ENCODE measurements at places on chromosomes 3 and 15.

DNA sequence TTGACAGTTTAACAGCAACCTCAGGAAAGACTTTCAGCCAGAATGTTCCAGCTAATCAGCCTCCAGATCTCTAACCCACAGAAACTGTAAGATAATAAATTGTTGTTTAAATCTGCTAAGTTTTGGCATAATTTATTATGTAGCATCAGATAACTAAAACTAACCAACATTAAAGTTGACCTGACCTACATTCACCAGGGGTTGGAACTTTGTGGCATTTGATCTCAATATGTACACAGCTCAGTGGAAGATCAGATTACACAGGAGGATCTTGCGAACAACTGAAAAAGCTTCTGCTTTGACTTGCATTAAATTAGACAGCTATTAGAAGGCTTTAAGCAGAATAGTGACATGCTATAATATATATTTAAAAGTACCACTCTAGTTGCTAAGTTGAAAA is 91.4 kb upstream of the POU1F1 start:
- no peak for DNase-seq

DNA sequence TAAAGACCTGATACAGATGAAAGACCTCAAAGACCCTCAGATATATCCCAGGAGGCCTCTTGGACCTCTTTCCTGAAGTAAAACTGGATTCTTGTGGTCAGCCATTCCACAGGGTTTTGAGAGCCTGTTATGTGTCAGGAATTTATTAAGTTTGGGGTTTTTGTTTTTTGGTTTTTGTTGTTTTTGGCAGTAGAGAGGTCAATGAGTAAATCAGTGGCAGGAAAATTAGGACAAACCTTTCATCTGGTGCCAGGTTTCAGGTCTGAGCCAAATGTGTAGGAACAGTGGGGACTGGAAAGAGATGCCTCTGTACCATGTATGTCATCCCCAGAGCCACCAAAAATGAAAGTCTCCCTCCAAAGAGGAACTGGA is 520.4 kb upstream of the MDFIC2 start:
- DNase-seq = no peak

- no peak for DNase-seq
These were observed 229.9 kb upstream of the SUCLG2 start for GRCh38 chr3:67884345-67884744.

- no peak for DNase-seq
These were observed 10.4 kb upstream of the RTP1 start for GRCh38 chr3:187186801-187187421.

DNA sequence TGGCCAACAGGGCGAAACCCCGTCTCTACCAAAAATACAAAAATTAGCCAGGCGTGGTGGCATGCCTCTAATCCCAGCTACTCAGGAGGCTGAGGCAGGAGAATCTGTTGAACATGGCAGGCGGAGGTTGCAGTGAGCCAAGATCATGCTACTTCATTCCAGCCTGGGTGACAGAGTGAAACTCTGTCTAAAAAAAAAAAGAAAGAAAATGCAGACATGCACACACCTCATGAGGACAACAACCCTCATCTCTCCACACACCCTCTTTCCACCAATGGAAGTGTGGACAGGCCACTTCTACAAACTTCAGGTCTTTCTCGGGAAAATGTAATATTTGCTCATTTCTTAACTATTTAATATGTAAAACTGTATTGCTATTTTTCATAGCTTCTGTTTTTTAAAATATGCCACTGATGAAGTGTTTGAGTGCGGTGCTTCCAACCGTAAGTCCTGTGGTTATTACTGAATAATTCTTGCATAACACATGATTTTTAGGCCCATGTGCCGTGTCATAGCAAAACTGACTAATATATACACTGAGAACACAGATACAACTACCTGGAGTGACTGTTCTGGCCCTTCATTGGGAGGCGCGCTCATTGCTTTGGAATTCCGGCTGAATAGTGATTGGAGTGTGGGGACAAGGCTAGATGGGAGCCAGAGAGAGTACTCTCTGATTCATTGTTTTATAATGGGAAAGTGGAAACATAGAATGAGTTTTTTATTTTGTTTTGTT is 23.1 kb downstream of the LRRC31 start:
- DNase-seq = no peak

GRCh38 chr15:85589851-85590250 is 204.9 kb downstream of the KLHL25 start:
- no peak for DNase-seq

DNA sequence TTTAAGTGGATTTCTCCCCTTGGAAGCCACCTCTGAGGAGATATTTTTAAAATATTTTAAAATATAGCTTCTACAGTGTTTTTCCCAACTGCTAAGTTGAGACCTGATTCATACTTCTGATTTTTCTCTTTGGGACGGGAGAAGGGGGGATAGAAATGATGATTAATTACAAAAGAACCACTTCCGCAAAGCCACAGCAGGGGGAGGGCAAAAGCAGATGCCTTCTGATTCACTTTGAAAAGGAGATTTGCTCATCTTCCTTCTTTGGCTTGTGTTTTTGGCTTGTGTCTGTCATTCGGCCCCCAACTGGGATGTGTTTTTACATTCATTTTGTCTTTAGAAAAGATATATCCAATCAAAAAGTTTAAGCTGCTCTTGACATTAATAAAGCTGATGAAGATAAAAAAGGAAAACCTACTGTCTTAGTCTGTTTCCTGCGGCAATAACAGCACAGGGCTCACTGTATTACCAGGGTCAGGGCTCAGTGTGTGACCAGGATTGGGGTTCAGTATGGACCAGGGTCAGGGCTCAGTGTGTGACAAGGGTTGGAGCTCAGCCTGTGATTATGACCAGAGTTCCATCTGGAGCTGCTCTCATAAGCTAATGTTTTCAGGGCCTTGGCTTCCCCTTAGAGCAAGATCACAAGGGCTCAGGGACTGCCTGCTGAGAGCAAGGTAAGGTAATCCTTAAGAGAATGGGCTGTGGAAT is 223.2 kb downstream of the MTHFS start:
- no peak for DNase-seq

GRCh38 chr3:194130807-194131589 is 5.0 kb upstream of the HES1 start:
- no peak for DNase-seq

DNA sequence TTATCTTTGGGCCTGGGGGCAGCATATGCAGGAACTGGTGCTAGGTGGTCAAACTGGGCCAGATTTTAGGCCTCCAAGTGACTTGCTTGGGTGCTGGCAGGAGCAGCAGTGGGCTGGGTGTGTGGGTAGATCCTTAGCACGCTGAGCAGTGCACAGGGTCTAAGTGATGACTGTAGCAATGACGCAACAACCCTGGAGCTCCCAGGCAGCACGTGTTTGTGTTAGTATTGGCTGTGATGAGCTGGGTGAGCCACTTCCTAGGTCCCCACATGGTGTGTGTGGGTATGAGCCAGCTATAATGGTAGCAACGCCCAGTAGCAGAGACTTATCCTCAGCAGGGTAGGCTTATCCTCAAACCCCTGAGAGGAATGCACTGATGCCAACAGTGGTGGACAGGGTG is 570.6 kb upstream of the ROBO1 start:
- no peak for DNase-seq

DNA sequence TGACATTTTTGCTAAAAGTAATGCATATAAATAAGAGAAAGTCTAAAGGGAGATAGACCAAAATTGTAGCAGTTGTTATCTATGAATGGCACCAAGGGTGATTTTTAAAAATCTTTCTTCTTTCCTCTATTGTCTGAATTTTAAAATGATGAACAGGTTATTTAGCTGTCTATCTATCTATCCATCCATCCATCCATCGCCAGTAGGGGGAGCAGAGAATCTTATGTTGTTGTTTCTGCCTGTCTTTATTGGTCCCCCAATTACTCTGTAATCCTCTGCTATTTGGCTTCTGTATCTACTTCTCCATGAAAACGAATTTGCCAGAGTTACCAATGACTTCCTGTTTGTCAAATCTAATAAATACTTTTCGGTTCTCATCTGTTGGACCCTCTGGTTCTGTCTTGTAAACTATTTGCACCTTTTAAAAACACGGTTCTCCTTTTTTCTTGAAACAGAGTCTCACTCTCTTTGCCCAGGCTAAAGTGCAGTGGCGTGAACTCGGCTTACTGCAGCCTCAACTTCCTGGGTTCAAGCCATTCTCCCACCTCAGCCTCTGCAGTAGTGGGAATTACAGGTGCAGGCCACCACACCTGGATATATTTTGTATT is 86.0 kb downstream of the ECT2 start:
- no peak for DNase-seq

DNA sequence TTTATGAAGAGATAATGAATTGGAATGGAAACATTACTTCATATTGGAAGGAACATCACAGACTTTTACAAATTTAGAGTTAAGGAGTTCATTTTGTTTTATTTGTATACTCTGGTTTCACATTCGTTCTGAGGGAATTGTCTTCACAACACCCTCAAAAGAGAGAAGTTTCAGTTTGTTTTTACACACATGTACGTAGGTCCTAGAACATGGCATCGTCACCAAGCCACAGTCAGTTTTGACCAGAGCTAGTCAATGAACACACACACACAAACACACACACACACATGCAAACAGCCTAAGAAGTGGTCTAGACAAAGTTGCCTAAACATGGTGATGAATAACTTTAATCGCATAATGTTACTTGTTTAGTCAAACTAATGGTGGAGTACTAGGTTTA is 427.9 kb upstream of the BCHE start:
- DNase-seq = no peak

DNA sequence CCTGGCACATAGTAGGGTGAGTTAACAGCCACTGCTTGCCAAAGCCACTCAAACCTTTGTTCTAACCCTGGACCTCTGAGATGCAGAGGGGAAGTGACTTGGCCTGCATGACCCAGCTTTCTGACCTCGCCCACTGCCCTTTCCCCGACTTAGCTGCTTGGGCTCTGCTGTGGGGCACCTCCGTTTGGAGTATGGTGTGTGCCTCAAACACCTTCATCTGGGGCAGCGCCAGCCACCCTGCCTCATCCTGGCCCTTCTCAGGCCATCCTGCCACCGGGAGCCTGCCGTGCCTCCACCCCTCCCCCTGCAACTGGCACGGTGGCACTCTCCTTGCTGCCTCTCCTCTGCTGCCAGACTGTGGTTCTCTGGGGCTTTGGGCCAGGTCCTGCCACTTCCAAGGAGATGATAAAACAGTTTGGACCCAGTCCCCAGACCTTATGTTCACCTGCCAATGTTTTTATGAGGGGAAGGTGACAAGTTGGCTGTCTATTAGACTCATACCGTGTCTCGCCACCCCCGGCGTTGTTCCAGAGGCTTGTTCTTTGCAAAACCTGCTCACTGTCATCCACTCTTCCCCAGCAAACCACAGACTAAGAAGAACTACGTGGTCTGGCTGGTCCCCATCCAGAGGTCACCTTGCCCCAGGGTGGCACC is 32.2 kb downstream of the SLC6A6 start:
- DNase-seq = no peak

- DNase-seq = no peak
These were observed 161.4 kb upstream of the IQSEC1 start for GRCh38 chr3:13234666-13235065.

GRCh38 chr3:14943042-14943441 is 4.3 kb upstream of the NR2C2 start:
- no peak for DNase-seq

DNA sequence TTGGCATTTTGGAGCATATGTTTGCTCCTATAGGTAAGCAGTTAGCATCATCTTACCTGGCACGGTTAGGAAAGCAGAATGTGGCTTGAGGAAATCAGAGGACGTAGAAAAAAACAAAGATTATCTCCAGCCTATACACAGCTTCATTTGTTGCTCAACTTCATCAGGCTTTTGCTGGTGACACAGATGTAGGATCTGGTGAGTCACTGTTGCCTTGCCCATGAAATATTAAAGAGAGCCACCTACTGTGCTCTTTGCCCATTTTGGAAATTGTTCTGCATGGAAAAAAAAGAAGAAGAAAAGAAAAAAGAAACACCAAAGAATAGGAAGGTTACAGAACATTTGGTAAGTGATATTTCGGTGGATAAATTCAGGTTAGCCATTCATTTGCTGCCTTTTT is 3.8 kb downstream of the IL1RAP start:
- no peak for DNase-seq

DNA sequence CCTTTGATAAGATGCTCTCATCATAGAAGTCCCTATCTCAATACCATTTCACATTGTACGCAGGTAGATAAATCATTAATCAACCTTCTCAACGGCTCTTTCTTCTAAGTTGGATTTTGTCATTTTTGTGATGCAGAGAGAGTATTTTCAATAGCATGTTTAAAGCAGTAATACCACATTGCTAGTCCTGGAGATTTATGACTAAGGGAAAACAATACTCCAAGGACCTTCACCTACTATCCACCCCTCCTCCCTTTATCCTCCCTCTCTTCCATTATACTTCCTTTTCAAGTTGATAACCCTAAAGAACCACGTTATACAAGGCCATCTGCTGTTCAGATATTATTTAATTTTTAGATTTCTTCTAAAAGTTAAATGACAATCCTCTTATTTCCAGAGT is 65.3 kb upstream of the CHMP2B start:
- no peak for DNase-seq

DNA sequence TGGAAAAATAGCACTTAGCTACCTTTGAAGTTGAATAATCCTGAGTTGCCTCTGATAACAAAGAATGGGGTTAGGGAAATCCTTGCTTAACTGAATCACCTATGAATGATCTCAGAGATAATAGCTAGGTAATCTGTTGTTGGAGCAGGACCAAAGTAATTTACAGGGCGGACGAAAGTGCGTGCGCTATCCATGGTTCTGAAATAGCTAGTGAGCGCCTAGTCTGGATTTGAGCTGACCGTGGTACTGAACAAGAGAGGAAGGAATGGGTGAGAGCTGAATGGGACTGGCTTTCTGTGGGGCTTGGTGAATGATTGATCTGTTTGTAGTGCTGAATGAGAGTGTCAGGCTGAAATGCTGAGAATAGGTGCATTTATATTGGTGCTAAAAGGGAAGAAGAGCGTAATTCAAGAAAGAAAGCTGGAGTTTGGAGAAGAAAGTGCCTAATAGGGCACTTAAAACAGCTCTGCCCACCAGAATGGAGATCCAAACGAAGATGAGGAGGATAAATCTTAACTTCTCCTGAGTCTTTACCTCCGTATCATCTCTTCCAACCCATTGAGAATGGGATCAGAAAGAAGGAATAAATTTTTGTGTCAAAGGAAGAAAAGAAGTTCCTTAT is 10.1 kb downstream of the SCN10A start:
- no peak for DNase-seq

DNA sequence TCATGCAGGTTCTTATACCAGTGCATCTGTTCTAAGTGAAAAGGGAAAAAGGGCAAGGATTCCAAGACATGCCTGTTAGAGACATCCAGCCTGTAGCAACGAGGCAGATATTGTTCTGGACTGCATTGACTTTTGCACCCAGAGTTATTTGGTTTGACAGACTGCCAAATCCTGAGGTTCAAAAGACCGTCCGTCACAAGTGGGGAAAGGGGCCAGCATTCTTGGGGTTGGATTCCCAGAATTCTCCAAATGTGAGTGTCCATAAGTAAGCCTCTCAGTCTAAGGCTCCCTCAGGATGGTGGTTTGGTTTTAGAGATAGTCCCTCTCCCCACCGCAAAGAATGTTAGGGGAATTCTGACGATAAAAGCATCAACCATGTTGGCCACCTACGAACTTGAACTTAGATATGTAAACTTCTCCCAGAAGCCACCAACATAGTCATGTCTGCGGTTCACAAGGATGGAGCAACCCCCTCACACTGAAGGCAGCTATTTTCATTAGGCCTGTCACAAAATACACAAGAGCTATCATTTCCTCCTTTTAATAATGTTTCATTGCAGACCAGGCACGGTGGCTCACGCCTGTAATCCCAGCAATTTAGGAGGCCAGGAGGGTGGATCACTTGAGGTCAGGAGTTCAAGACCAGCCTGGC is 13.6 kb upstream of the LACTB start:
- no peak for DNase-seq

Measured in activated T-helper 1 cell treated with anti-CD3 and anti-CD28 coated beads, Interleukin-2, amount 50 U/mL, for 16 hours (primary cell).